ENCODE measurements at places on chromosomes 12 and 14.

DNA sequence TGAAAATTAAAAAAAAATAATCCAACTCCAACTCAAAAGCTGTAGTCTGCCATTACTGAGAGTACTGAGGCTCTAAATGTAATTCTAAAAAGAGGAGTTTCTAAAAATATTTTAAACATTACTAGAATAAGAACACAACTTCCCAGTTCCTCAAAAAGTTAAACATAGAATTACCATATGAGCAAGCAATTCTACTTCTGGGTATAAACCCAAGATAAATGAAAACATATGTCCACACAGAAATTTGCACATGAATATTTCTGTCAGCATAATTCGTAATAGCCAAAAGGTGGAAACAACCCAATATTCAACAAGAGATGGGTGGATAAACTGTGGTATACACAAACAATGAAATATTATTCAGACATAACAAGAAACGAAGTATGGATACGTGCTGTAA, 15.0 kb upstream of the NR2C1 start:
- no peak for DNase-seq

DNA sequence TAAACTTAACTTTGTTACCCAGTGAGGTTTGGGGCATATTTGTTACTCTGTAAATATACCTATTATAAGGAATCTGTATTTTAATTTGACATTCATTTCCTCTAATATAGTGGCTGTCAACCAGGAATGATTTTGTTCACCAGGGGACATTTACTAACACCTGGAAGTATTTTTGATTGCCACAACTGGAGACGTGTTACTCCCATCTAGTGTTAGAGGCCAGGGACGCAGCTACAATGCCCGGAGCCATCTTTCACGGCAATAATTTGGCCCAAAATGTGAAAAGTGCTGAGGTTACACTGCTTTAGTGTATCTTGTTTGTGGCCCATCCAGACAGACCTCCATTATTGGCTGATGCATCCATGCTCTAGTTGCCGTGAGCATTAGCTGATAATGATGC, 881.3 kb upstream of the ATXN7L3B start:
- no peak for DNase-seq

GRCh38 chr14:56073799-56074198, 44.4 kb upstream of the PELI2 start:
- DNase-seq, result no peak

DNA sequence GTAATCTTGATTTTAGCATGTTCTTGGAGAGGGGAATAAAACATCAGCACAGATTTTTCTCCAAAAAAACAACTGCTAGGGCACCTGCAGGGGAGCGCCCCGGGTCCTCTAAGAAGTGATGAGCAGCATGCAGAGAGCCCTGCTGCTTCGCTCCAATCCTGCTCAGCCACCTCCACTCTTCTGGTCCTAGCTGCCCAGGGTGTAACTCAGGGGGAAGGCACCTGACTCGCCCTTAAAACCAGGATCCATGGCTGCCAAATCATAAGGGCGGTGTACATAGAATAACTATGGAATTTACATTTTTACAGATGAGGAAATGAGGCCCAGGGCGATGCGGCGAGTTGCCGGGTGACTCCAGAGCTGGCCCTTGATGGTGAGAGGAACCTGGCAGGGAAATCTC, 204.7 kb downstream of the CALM1 start:
- DNase-seq, result no peak

DNA sequence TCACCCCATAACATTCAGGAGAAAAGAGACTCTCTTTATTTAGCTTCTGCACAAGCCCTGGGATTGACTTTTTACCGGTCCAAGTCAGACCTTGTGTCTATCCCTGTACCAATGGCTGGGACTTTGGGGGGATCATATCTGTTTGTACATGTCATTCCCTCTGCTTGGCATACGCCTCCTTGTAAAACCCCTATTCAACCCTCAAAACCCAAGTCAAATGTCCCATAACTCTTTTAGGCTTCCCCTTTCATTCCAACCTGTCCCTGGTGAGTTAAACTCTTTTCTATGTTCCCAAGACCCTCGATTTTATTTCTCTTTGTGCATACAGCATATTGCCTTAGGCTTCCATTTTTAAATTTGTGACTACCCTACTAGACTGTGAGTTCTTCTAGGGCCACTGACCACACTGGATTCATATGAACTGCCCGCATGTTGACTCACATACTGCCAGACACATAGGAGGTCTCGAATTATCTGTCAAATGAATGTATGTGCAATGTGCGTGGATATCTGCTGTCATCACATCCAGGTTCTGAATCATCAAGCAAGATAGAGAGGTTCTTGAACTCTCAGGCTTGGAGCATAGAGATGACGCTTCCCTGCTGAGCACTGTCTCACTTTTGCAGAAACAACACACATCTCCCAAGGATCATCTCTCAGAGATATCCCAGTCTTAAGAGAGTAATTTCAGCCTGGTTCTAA, 548.6 kb upstream of the TBX3 start:
- DNase-seq, result no peak

GRCh38 chr12:76084863-76085519, 506 bp upstream of the NAP1L1 start:
- DNase-seq, result no peak

- peak; percentile 28 for DNase-seq
These were observed 663 bp downstream of the NCKAP5L start for GRCh38 chr12:49827401-49828099.

DNA sequence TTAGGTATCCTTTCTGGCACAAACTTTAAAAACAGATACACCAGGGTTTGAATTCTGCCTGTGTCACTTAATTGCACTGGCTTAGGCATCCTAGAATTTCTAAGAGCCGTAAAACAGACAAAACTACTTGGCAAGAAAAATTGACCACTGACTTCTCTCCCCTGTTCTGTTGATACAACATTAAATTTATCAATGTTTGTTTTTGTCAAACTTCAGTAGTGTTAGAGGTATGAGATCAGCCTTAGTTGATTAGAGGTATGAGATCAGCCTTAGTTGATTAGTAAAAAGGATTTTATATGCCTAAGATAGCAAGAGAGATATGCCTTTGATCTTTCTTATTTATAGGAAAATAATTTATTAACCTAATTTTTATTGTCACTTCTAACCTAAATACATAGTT, 283.2 kb downstream of the FBXL14 start:
- no peak for DNase-seq

GRCh38 chr12:92389466-92389865, 243.8 kb upstream of the BTG1 start:
- DNase-seq, result no peak

- DNase-seq, result no peak
These were observed 19.5 kb upstream of the FZD10 start for GRCh38 chr12:130142736-130143135.

GRCh38 chr14:73339846-73340595, 102.7 kb downstream of the PAPLN start:
- DNase-seq, result no peak

GRCh38 chr12:131896080-131896810, 1.8 kb downstream of the ULK1 start:
- peak; percentile 70 for DNase-seq

DNA sequence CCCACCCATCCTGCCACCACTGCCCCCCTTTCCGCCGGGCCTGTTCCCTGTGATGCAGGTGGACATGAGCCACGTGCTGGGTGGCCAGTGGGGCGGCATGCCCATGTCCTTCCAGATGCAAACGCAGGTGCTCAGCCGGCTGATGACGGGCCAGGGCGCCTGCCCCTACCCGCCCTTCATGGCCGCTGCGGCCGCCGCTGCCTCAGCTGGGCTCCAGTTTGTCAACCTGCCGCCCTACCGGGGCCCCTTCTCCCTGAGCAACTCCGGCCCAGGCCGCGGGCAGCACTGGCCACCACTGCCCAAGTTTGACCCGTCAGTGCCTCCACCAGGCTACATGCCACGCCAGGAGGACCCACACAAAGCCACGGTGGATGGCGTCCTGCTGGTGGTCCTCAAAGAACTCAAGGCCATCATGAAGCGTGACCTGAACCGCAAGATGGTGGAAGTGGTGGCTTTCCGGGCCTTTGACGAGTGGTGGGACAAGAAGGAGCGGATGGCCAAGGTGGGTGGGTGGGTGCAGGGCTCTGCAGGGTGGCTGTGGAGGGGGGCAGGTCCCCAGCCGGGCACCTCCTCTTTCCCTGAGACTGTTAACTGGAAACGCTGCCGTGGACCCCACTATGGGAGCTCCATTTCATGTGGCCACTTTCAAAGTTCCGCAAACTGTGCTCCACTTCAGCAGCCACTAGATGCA, 10.8 kb downstream of the SETD1B start:
- no peak for DNase-seq

DNA sequence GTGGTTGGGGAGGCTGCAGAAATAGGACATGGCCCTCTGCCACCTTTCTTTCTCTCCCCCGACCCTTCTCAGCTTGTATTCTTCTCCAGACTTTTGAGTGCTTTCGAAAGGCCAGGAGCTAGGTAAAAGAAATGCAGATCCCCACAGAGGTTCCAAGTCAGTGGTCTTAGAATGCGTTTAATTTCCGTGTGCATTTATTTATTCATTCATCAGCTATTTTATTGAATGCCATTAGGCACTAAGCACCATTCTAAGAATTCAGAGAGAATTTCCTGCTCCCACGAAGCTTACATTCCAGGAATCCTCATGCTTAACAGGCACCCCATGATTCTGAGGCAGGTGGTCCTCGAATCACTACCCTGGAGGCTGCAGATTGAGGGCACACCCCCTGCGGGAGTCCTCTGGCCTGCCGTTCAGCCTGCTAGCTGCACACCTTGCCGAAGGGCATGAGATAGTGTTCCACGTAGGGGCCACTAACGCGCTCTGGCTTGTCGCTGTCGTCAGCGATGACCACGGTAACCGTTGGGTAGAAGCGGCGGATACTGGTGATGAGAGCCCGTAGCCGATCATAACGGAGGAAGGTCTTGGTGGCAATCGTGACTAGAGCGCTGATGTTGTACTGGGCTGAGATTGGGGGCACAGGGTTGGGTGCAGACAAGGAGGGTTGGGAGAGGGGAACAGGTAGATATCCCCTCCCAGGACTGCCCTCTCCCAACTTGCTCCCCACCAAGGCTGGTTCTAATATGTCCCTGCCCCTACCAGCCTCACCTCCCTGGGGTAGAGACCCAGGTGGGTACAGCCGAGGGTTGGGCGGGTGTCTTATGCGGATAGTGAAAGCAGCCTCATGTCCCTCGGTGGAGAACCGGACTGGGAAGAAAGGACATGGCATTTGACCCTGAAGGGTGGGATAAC, 4.5 kb downstream of the B4GALNT1 start:
- no peak for DNase-seq

DNA sequence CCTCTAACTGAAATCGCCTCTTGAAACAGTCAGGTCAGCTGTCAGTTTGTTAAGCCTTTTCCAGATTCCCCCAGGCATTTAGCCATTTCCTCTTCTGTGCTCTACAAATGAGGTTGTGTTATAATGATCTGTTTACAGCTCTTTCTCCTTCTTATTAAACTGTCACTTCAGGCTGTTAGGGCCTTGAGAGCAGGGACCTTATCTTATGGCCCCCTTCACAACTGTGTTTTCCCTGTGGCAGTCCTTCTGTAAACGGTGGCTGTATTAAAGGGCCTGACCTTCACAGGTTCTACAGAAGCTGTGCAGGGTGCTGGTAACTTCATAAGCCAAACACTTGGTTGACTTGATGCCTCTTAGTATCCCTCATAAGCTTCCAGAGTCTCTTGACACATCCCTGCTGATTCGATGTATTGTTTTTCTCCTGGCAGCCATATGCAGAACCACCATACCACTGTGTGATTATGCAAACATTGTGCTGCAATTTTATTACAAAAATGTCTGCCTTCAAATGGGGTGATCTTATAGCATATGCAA, 104.7 kb downstream of the PLEKHA5 start:
- DNase-seq, result no peak

DNA sequence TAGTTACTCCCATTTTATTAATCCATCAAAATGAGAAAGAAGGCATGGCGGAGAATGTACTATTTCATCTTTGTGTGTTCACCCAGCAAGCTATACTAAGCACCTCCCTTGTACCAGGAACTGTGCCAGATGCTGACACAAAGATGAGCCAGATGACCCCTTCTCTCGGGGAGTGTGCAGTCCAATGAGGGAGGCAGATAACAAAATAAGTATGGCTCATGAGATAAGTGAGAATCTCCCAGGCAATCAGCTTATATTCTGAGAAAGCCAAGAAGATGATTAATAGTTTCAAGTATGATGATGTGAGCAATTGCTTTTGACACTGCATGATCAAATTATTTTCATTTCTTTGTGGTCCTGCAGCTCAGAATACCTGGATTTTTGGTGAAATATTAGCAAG, 1.3 kb upstream of the TMEM233 start:
- DNase-seq, result no peak

DNA sequence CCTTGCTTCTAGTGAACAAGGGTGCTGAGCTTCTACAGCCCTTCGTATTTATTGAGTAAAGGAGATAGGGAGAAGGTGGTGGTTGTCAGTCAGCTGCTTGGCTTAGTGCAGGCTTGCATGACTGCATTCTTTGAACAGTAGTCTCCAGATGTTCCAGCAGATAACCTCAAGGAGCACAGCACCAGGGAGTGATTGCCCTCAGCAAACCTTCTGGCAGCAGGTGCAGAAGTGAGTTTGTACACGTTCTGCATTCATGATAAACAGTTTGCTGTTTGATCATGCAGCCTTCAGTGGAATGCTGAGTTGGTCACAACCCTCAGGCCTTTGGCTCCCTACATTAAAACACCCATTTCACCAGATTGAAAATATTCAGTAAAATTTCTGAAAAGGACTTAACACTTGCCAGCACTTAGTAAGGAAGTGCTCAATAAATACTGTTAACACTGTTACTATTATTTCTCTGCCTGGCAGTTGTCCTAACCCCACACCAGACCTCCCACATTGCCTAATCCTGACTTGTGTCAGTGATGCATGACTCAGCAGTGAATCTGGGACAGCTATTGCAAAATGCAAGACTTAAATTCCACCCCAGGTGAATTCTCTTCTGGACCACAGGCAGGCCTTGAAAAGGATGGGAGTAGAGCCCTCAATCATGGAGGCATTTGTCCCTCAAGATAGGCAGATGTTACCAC, 18.9 kb upstream of the CARMIL3 start:
- no peak for DNase-seq

GRCh38 chr14:77979666-77980351, 179.9 kb downstream of the ADCK1 start:
- DNase-seq, result no peak

DNA sequence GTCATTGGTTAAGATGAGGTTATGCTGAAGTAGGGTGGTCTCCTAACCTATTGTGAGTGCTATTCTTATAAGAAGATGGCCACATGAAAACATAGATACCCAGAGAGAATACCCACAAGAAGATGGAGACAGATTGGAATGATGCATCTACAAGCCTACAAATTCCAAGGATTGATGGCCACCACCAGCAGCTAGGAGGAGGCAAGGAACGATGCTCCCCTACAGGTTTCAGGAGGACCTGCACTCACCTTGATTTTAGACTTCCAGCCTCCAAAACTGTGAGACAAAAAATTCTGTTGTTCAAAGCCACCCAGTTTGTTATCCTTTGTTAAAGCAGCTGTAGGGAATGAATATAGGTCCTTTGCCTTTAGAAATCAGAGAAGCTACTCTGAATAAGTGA, 227.4 kb downstream of the NEDD1 start:
- DNase-seq, result no peak

All from naive B cell (primary cell).